CD4-positive, alpha-beta T cell treated with Interleukin-6 at 100 ng/mL for 8 hours (primary cell): ENCODE measurements at places on chromosomes 4 and X.

DNA sequence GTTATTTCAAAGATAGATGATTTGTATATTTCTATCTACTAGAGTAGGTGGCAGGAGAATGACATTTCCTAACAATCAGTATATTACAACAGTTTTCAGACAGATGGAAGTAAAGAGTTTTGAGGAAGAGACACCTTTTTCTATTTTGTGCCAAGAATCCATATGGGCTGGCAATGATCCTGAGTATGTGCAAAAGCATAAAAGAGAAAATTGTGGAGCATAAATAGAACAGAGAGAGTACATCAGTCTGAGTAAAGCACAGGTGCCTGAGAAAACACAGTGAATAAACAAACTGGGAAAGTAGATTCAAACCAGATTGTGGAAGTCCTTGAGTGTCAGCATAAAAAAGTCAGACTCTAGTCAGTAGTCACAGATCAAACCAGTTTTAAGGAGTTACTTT lies 96.8 kb upstream of the WDR44 start:
- no peak for DNase-seq

GRCh38 chr4:150002561-150002960 lies 75.7 kb upstream of the DCLK2 start:
- DNase-seq: no peak

DNA sequence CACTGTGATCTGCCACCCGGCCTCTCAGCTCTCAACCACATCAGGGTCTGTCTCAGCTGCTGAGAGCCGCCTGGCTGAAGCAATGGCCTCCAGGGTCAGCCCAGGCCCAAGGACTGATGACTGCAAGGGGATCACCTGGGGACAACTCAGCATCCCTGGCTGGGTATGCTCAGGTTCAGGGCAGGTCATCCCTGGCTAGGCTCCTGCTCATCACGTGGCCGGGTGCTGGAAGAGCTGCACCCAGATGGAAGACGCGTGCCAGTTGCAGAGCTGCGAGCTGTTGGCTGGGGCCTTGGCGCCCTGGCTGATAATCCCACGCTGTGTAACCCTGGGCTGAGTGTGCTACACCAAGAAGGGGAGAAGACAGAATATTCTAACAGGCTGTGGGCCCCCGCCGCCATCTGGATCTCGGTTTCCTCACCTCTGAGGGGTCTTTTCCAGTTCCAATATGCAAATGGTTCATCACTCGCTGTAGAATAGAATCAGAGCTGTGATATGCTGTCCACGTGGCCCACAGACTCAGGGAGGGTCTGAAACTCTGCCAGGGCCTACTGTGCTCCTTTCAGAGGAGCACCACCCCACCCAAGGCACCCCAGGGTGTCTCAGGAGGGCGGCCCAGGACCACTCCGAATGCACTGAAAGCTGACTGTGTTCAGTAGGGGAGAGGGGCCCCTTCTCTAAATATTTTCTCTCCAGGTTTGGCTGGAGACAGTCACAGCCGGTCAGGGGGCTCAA lies 338.8 kb downstream of the BCOR start:
- no peak for DNase-seq

DNA sequence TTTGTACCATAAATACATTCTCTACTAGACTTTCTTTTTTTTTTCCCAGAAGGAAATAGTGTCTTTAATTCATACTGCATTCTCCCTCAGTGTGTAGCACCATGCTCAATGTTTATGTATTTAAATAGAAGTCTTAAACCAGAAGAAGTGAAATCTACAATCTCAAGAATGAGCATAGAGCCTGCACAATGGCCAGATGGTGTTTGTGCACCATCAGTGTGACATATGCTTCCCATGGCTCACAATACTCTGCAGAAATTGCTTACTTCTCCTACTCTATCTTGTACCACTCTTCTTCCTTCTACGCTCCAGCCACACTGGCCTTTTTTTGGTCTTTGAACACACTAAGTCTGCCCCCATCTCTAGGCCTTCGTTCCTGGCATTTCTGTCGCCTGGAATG lies 2.6 kb upstream of the DOCK11 start:
- DNase-seq: no peak

- no peak for DNase-seq
These were observed 607.8 kb upstream of the ZFP42 start for GRCh38 chr4:187387739-187388138.

DNA sequence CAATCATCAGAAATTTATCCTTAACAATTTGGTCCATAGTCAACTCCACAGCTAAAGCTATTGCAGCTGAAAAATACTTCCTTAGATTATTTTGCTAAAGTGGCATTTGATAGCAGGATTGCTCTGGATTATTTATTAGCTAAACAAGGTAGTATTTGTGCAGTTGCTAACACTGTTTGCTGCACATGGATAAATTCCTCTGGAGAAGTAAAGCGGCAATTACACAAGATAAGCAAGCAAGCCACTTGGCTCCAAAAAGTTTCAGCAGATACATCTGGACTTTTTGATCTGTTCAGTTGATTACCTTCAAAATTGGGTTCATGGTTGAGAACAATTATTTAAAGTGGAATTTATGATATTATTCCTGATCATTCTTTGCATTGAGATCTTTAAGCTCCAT lies 971.5 kb downstream of the C4orf33 start:
- no peak for DNase-seq

DNA sequence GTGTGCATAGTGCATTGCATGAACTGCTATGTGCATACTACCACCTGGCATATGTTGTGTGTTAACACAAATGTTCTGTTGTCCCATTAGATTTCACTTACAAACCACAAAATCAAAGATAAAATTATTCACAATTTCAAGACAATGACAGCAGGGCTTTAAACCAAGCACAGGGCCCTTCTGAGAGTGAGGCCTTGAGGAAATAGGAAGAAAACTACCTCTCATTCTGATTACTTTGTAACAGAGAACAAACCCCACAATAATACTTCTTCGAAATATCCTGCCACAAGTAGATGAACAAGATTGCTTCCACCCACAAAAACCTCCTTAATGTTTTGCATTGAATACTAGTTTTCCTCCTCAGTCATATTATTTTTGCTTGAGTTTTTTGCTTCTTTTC lies 85.5 kb upstream of the SPANXB1 start:
- no peak for DNase-seq

GRCh38 chrX:23900220-23900797 lies 7.4 kb downstream of the APOO start:
- DNase-seq: no peak

DNA sequence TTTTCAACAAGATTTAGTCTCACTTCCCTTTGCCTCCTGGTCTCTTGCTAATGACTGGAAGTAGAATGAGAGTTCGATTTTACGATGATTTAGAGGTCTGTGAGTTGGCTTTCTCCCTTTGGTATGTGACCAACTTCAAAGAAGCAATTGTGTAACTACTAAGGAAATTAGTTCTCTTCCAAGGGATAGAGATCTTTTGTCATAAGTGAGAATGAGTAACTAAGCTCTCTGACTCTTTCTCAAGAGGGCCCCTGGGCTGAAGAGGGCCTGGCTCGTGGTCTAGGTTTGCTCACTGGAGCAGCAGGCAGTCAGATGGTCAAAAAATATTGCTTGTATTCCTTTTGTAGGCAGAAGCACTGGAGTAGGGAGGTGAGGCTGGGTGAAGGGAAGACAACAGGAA lies 176.3 kb downstream of the ENOX2 start:
- no peak for DNase-seq

GRCh38 chr4:102869569-102870197 lies 891 bp downstream of the CISD2 start:
- DNase-seq: no peak

- peak; percentile 70 for DNase-seq
These were observed at the start of gene OTUD5 for GRCh38 chrX:48957477-48957826. Gene OTUD5, minus strand, starts transcription at chrX:48957607. Its CDS starts 37 bp downstream, at chrX:48957570.

DNA sequence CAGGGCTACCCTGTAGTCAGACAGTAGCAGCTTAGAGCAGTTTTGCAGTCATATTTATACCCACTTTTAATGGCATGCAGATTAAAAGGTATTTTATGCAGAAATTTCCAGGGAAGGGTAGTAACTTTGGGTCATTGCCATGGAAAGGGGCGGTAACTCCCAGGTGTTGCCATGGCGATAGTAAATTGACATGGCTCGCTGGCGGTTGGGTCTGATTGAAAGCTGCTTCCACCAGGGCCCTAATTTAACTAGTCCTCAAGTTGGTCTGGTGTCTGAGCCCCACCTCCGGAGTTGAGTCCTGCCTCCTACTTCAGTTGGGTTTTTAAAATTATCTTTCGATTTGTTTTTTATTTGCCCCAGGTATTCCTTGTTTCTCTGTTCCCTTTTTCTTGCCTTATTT lies 70.1 kb downstream of the NAA11 start:
- DNase-seq: no peak

- no peak for DNase-seq
These were observed 387.4 kb downstream of the SPOCK3 start for GRCh38 chr4:166846939-166847338.

DNA sequence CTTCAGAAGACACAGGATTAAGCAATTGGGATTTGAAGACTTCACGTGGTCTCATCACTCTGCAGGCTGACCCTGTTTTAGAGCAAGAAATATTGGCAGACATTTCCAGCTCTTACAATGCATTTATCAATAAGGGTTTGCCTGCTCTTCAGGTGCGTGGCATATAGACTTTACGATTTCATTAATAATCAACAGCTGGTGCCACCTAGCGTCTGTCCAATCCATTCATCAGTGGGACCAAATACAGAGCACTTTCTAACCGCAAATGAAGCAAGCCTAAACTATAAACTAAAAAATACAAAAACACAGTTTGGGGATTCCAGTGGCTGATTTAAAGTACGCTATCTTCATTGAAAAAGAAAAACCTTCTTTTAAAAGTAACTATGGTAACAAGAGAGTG lies 125.4 kb upstream of the DMD start:
- no peak for DNase-seq

- DNase-seq: no peak
These were observed 72.0 kb upstream of the GPRIN3 start for GRCh38 chr4:89379511-89380044.

- DNase-seq: no peak
These were observed 819 bp downstream of the NSG1 start for GRCh38 chr4:4387531-4388310.

DNA sequence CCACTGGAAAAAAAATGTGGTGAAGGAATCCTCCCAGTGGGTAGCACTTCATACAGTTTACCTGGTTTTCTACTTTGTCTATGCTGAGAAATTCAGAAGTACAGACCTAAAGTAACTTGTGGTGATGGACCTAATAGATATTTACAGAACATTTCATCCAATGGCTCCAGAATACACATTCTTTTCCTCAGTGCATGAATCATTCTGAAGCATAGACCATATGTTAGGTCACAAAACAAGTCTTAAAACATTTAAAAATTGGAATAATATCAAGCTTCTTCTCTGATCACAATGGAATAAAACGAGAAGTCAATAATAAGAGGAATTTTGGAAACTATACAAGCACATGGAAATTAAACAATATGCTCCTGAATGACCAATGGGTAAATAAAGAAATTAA lies 450.1 kb upstream of the INTU start:
- DNase-seq: no peak

DNA sequence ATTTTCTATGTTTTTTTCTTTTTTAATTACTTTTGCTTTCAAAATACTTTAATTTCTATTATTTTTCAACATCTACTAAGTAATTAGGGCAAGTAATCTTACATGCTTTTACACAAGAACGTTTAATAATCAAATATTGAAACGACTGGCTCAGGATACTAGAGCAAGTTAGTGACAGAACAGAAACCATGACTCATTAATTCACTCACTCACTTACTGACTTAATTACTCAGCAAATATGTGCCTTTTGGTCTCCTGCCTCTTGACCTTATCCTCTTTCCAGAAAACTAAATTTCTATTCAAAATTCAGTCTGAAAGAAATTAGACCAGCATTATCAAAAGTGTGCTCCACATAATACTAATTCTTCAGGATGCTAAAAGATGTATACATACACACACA lies 314.9 kb upstream of the TEX13C start:
- no peak for DNase-seq

DNA sequence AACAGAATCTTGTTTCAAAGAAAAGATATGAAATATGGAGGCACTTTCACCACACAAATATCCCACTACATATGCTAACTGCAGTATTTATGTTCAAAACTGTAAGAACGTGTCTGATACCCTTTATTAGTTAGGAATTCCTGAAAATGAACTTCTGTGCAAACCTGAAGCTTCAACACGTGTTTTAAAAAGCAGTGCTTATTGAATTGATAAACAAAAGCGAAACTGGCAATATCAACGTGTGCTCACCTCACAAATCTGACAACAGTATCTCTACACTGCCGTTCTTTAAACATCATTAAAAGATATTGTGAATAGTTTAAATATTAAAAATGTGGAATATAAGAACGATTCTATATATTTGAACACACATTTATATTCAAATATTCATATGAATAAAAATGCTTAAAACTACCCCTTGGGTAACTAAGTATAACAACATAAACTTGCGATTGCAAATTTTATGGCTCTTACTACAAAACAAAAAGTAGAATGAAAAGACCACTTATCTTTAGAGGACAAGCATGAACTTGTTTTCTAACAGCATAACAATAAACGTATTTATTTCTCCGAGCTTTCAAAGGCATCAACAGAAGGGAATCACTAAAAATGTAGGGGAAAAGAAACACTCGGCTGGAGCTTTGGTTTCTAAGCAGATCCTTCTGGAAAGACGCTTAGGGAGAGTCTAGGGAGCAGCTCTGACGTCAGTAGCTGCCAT lies at the start of gene LRP2BP:
LRP2BP (minus strand) TSS at position 687 of the 718 bp plus-strand sequence. CDS start 17,738 bp downstream, outside the sequence.
- DNase-seq: peak; percentile 11

DNA sequence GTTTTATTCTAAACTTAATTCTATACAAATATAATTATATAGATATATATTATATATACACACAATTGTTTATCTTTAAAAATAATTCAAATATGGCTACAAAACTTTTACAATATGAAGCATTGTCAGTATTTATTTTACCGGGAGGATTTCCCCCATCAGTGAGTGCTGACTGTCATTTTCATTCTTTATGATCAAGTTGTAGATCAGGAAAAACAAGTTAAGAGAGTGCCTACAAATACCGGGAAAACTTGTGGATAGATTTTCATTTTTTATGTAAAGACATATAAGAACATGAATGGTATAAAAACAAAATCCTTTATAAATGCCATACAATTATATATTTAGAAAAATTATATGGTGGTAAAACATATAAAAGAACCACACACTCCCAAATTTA lies 37.8 kb downstream of the CLCN3 start:
- DNase-seq: no peak

DNA sequence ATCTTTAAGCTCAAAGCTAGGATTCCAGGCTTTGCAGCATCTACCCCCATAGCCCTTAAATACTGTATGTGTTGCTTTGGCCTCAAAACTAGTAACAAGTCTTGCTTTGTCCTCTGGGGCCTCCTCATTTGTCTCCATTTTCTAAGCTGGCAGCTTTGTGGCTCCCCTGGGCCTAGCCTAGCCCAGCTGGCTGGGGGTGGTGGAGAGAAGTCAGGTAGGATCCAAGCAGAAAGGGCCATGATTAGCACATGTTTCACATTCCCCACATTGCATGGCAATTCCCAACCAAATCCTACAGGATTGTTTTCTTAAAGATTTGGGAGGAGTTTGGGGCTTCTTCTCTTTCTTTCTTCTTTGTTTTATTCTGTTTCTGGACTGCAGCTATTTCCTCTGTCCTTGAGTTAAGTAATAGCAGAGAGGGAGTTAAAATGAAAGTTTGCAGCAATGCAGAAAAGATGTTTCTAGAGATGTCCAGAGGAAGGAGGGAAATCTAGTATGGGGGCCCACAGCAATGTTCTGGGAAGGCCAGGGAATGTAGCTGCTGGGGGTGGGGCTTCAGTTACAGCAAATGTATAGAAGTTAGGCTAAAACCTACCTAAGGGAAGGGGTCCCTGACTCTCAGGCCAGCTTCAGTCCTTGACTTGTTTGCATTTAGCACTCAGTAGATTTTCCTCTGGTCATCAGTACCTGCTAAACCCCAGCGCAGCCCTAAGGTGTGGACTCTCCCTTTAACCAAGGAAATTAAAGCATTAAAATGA lies 92.1 kb downstream of the SHROOM4 start:
- no peak for DNase-seq
